ENCODE measurements at places on chromosomes 4 and X. TPM values are rescaled to one million over a fixed set of nuclear protein-coding genes. Genes with fewer than 3 reads are reported as not detected.

PLAC8 gene
- total RNA-seq: not detected

OPN1MW gene
- total RNA-seq: not detected

ERCC6L gene
- total RNA-seq: 5.4 TPM

FAAH2 gene
- total RNA-seq: not detected

ELF2 gene
- 37.8 TPM for total RNA-seq

SOWAHB gene
- total RNA-seq: under 0.01 TPM

CFI gene
- 0.28 TPM for total RNA-seq

SPIN2A gene
- total RNA-seq: 0.18 TPM

SERPINA7 gene
- not detected for total RNA-seq

DKK2 gene
- total RNA-seq: 0.83 TPM

LGI2 gene
- total RNA-seq: not detected

METTL14 gene
- total RNA-seq: 5.0 TPM

IGFBP7 gene
- 33.2 TPM for total RNA-seq

GLUD2 gene
- total RNA-seq: 1.6 TPM

GLRA2 gene
- total RNA-seq: not detected

GJB1 gene
- not detected for total RNA-seq

NWD2 gene
- total RNA-seq: not detected
